ENCODE measurements at places on chromosomes 13 and 19.

GRCh38 chr13:58721273-58721672 is 1089.7 kb downstream of the PCDH17 start:
- DNase-seq, result no peak

- DNase-seq, result no peak
Observed at GRCh38 chr13:44131069-44131614, 242.5 kb upstream of the SERP2 start.

GRCh38 chr13:42561752-42562467 is 12.0 kb upstream of the TNFSF11 start:
- DNase-seq, result no peak

DNA sequence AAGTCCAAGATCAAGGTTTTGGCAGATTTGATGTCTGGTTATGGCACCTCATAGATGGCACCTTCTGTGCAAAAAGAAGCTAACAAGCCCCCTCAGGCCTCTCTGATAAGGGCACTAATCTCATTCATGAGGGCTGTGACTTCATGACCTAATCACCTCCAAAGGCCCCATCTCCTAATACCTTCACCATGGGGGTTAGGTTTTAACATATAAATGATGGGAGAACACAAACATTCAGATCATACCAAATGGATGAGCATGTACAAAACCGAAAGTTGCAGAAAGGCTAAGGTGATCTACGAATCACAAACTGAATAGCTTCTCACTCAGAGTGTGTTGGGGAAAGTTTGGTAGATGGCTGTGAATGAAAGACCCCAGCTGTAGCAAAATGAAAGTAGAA is 217.4 kb downstream of the TBC1D4 start:
- no peak for DNase-seq

GRCh38 chr13:111203736-111204389 is 88.8 kb downstream of the ARHGEF7 start:
- no peak for DNase-seq

DNA sequence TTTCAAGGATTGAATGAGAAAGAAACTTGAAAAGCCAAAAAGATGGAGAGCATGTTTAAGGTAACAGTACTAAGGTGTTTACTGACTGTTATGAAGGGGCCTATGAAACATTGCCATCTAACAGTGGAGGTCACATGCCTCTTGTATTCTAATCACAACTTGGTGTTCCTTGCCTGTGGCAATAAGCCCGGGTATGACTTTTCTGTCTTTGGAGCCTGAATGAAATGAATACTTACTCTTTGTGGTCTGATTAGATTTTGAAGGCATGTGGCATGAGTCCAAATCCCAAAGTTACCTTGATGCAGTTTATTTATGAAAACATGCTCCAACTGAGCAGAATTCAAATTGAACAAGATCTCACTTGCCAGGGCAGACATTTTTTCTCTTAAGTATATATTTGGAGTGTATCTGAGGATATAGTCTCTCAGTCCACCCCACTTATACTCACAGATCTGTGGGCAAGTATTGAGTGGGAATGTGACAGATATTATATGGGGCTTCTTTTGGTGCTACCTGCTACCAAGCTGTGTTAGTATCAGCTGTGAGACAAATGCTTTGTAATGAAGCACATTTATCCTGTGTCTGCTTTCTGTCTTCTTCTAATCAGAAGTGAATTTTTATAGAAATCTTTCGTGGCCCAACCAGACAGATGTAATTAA is 67.5 kb downstream of the B3GLCT start:
- DNase-seq, result no peak

GRCh38 chr19:35285095-35285449 is 2.7 kb downstream of the HAMP start:
- DNase-seq, result no peak

- no peak for DNase-seq
Observed at GRCh38 chr13:109548374-109548773, 238.0 kb downstream of the IRS2 start.

DNA sequence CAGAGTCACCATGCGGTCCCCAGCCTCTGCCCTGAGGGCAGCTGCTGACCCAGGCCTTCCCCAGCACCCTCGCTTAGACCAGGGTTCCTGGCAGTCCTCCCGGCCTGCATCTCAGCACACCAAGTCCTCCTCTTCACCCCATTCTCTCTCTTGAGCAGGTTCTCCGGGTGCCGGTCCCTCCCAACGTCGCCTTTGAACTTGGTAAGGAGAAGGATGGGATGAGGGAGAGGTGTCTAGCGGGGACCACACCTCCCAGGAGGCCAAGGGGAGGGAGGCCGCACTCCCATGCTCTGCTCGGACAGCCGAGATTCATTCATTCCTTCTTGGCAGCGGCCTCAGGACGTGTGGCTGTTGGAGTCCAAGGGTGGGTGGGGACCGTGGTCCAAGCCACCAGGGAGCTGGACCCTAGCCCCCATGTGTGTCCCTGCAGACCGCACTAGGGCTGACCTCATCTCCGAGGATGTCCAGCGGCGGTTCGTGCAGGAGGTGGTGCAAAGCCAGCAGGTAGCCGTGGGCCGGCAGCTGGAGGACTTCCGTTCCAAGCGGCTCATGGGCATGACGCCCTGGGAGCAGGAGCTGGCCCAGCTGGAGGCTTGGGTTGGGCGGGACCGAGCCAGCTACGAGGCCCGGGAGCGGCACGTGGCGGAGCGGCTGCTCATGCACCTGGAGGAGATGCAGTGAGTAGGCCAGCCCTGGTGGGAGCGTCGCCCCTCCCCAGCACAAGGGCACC is 9.4 kb downstream of the ARHGEF1 start:
- DNase-seq, result no peak

DNA sequence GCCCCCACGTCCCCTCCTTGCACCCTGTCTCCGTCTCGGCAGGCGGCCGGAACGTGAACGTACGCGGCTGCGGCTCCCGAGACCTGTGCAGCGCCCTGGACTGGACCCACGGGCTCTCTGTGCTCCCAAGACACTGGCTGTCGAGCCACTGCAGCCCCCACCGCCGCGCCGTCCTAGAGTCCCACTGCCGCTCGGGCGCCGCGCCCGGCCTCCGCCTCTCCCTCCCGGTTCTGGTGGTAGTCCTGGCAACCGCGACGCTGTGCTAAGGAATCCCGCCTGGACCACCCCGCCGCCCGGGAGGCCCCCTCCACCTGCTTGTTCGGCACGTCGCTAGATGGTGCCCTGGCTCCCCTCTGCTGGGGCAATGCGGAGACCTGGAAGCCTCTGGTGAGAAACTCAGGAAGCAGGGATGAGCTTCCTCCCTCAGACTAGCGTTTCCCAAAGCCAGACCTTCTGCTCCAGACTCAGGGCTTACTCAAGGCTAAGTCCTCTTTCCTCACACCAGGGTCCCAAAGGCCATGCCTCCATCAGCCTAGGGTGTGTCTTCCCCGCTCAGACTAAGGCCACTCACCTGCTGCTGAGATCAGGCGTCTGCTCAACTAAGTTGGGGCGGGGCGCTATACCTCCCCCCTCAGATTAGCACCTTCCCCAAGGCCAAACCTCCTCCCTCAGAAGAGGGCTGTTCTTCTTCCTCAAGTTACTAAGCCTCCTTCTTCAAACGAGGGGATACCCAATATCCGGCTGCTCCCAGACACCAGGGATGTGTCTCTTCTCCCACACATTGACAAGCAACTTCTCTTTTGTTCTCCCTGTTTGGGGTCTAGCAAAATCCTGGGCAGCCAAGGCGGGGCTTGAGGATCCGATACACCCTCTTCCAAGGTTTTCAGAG is 16.1 kb upstream of the IRGC start:
- DNase-seq, result no peak

DNA sequence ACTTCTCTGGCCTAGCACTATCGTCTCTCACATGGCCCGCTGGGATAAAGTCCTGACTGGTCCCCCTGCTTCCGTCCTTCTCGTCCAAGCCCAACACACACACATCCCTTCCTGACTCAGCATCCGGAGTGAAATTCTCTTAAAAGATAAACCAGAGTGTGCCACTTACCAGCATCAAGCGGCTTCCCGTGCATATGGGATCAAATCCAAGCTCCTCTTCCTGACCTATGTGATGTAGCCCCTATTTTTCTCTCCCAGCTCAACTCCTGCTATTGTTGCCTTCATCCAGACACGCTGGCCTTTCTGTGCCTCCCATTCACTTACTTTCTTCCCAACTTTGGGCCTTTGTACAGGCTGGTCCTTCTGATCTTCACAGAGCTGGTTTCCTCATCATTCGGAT is 530.4 kb downstream of the DIAPH3 start:
- no peak for DNase-seq

DNA sequence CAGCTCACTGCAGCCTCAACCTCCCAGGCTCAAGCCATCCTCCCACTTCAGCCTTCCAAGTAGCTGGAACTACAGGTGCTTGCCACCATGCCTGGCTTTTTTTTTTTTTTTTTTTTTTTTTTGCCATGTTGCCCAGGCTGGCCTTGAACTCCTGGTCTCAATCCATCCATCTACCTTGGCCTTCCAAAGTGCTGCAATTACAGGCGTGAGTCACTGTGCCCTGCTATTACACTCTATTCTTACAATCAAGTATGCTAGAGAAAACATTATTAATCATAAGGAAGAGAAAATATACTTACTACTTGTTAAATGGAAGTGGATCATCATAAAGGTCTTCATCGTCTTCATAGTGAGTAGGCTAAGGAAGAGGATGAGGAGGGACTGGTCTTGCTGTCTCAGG is 93.3 kb upstream of the DOCK9 start:
- no peak for DNase-seq

- DNase-seq, result no peak
Observed at GRCh38 chr19:12611361-12611699, 610 bp downstream of the ZNF791 start.

DNA sequence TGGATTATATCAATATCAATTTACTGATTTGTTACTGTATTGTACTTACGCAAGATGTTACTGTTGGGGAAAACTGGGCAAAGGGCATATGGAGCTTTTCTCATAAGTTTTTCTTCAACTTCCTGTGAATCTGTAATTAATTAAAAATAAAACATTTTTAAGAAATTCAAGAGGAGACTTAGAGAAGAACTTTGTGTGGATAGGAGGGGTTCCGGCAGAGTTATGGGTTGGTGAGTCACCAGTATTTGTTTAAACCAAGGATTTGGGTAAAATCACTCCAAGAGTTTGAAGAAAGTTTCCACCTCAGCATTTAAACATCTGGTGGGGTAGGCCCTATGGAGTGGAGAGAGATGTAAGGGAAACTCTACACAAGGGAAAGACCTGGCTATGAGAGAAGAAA is 379.6 kb downstream of the TSHZ3 start:
- DNase-seq, result no peak

GRCh38 chr13:28089065-28089464 is 11.3 kb downstream of the FLT3 start:
- no peak for DNase-seq

- no peak for DNase-seq
Observed at GRCh38 chr13:26538363-26539317, 18.8 kb upstream of the WASF3 start.

DNA sequence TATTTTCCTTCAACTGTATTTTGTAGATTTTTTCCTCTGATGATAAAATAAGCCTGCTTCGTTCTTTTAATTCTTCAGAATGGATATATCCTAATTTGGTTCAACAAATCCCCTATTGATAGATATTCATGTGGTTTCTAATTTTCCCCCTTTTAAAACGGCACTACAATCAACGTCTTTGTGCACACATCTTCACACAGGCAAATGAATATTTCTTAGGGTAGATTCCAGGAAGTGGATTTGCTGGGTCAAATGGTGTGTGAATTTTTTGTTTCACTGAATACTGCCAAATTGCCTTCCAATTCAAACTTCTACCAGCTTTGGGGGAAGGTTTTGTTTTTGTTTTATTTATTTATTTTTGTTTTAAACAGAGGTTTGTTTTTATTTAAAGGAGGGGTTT is 287.2 kb downstream of the FOXO1 start:
- DNase-seq, result no peak

DNA sequence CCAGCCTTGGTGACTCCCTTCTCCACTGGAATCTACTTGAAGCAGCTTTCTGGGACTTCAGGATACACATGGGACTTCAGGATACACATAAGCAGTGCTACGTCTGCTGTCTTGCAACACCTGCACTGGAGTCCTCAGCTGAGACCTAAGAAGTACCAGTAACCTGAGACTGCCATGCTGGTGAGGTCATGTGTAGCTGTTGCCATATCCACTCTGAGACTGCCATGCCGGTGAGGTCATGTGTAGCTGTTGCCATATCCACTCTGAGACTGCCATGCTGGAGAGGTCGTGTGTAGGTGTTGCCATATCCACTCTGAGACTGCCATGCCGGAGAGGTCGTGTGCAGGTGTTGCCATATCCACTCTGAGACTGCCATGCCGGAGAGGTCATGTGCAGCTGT is 937.9 kb downstream of the EFNB2 start:
- no peak for DNase-seq

DNA sequence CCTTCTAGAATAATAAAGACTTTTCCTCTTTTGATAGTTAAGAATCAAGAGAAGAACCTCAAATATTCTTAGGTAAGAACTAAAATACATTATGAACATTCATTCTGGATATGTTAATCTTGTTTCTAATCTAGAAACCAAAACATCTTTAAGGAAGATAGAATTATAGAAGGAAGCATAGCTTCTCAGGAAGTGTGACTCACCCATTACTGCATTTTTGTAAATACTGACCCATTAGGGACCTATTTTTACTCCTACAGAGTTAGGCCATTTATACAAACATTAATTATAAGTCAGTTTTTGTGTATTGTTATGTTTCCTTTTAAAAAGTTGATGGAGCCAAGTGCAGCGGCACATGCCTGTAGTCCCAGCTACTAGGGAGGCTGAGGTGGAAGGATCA is 147.1 kb downstream of the NUFIP1 start:
- no peak for DNase-seq

- DNase-seq, result no peak
Observed at GRCh38 chr13:52798770-52799430, 49.5 kb downstream of the PCDH8 start.

DNA sequence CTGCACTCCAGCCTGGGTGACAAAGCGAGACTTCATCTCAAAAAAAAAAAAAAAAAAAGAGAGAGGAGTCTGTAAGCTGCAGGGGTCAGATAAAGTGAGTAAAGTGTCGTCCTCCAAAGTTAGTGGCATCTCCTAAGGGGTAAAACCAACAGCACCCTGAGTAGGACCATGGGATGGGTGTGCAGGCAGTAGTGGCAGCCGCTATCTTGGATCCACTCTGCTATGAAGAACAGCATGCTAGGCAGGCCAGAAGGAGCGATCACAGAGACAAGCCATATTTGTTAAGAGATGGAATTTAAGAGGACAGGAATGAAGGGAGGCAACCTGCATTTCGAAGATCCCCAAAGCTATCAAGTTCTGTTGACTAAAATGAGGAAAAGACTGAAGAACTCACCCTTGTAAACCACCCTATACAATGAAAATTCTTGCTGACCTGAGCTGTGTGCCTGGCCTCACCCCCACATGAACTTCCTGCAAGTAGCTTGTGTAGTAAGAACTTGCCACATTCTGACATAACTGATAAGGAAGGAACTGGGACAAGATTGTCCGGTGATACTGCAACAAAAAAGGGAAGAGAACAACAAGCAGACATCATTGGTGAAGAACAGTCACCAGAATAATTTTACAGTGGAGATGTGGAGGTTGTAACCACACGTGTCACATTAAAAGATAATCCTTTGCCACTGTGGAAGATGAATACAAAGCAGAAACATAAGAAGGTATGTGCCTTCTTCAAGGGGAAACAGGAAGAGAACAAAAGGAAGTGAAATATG is 16.2 kb downstream of the DPY19L3 start:
- DNase-seq, result no peak

- no peak for DNase-seq
Observed at GRCh38 chr13:110326263-110326904, 19.3 kb downstream of the COL4A2 start.

GRCh38 chr13:106686163-106686562 is 118.2 kb upstream of the ARGLU1 start:
- DNase-seq, result no peak

All from activated CD8-positive, alpha-beta memory T cell treated with anti-CD3 and anti-CD28 coated beads for 4 hours (primary cell).